ENCODE measurements at places on chromosomes 16 and 17. TPM values are rescaled to one million over a fixed set of nuclear protein-coding genes. Genes with fewer than 3 reads are reported as not detected.

The TBX21 gene
- 0.19 TPM for total RNA-seq

The KRTAP4-6 gene
- total RNA-seq = not detected

The DNAAF8 gene
- total RNA-seq = 0.70 TPM

DNA sequence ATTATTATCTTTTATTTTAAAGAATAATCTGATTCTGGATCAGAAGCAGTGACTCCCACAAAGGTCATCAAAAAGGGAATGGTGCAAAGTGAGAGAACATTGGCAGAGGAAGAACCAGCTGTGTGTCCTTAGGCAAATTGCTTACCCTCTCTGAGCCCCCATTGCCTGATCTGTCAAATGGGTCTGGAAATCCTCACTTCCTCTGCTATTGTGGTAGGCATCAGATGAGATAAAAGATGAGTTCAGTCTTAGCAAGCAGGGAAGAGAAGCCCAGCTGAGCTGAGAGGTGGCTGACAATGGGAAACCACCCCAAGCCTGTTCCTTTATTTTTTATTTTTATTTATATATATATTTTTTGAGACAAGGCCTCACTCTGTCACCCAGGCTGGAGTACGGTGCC is 24.2 kb upstream of the PLCG2 start:
- no peak for DNase-seq
- no peak overlapping the region for H3K27ac ChIP-seq
- H3K4me3 ChIP-seq = no peak overlapping the region

DNA sequence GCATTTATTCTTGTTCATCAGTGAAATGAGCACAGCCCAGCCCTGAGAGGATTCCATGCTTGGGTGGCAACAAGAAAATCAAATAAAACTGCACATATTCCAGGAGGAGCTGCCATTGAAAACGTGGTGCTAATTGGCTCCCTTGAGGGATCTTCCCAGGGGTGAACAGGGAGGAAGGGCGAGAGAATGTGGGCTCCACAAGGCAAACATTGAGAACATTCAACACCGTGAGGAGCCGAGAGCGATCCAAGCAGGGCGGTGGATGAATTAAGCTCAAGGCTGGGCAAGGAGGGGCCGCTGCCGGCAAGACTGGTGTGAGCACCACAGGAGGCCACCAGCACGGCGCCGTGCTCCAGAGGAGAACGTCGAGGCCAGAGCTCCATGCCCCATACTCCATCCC is 166.9 kb downstream of the C16orf95 start:
- no peaks in the 10 kb centered on the region for H3K27me3 ChIP-seq
- no peaks in the 10 kb centered on the region for H3K4me1 ChIP-seq
- no peak overlapping the region for H3K4me3 ChIP-seq
- no peaks in the 10 kb centered on the region for H3K36me3 ChIP-seq
- no peak for DNase-seq

DNA sequence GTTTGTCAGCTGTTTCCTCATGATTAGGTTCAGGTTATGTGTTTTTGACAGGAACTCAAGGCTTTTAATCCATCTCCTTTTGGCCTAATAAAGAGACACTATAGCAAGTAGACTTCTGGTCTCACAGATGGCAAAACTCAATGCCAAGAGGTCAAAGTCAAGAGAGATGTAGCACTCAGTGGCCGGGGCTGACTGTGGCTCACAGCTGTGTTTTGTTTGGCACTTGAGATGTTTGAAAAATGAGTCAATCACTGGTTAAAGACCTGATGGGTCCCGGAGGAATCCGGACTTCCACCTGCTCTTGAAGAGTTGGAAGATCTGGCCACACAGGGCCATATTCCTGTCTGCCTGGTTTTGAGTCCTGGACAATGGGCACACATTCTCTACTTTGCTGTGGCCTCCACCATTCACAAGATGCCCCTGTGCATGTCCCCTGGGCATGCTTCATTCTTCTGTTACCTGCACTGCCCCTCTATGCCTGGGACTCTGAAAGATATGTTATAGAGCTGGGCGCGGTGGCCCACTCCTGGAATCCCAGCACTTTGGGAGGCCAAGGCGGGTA is 210.3 kb downstream of the SNX29 start:
- H3K4me3 ChIP-seq = no peak overlapping the region
- no peaks in the 10 kb centered on the region for H3K36me3 ChIP-seq
- H3K27me3 ChIP-seq = no peaks in the 10 kb centered on the region

- no peaks in the 10 kb centered on the region for H3K27me3 ChIP-seq
Observed at GRCh38 chr16:75236736-75237397, 14.6 kb downstream of the BCAR1 start.

- H3K4me3 ChIP-seq = no peak overlapping the region
- H3K36me3 ChIP-seq = peaks cover 49% of the 10 kb centered on the region
- H3K27me3 ChIP-seq = no peaks in the 10 kb centered on the region
- no peaks in the 10 kb centered on the region for H3K4me1 ChIP-seq
- H3K27ac ChIP-seq = no peak overlapping the region
Observed at GRCh38 chr17:5352681-5353289, 66.7 kb downstream of the NUP88 start.

- H3K36me3 ChIP-seq = no peaks in the 10 kb centered on the region
- peaks cover 44% of the 10 kb centered on the region for H3K27me3 ChIP-seq
- no peak for DNase-seq
- peak overlapping the region; percentile 9 for H3K4me3 ChIP-seq
- H3K27ac ChIP-seq = no peak overlapping the region
- peaks cover 22% of the 10 kb centered on the region for H3K4me1 ChIP-seq
Observed at GRCh38 chr17:36934144-36934691, 3.1 kb upstream of the LHX1 start.

DNA sequence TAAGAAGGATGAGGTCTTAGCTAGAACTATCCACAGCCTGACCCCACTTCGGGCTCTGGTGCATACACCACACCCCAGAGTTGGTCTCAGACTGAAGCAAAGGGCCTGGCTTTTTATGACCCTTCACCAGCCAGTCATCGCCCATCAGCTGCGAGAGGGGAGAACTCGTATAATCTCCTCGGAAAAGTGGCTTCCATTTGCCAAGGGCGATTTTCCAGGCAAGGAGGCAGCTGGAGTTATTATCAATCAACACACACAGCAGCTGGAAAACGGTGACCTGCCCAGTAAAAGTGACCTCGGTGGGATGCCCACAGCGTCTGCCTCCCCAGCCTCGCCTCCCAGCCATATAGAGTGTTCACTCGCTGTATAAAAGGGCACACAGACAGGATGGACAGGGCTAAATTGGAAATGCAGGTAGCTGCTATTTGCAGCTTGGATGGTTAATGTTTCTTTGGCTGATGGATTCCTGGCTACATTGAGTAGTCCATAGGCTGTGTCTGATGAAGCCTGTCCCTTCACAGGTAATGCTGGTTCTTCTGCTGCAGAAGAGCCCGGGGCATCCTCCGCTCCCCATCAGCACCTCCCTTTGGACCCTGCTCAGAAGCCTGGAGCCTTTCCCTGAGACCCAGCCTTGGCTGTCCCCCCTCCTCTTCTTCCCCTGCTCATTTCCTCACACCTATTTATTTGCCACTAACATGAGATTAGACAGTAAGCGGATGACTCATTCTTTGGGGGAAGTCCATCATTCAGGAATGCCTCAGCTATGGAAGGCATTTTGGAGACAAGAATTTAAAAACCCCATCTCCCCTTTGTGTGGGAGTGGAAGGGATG is 45.7 kb downstream of the TMEM186 start:
- H3K4me3 ChIP-seq = no peak overlapping the region
- no peaks in the 10 kb centered on the region for H3K27me3 ChIP-seq
- DNase-seq = no peak
- H3K27ac ChIP-seq = no peak overlapping the region
- H3K4me1 ChIP-seq = no peaks in the 10 kb centered on the region

DNA sequence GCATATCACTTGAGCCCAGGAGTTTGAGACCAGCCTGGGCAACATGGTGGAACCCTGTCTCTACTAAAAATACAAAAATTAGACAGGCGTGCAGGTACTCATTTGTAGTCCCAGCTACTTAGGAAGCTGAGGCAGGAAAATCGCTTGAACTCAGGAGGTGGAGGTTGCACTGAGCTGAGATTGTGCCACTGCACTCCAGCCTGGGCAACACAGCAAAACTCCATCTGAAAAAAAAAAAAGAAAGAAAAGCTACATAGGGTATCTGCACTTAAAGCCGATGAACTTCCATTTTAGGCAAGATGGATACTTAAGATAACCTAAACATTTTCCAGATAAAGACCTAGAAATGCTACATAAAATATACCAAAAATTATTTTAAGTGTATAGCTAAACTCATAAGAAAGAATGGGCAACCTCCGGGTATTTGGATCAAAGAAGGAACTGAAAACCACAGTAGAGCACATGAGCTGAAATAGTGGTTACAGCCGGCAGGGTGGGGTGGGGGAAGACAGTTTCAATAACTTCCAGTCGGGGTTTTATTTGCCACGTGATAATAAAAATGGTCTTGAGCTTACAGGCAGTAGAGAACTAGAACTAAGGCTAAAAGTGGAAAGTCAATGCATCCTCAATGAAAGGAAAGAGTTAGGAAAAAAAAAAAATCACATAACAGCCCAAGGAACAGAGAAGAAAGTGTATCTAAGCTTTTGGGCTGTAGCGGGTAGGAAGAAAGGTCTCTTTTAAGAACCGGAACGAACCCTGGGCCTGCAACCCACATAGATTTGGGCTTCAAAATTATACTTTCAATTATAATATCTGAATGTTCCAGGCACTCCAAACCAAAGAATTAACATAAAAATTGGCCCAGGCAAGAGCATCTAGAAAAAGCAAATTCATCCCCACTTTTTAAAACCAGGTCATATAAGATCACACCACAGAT is 53.1 kb downstream of the CFDP1 start:
- no peak overlapping the region for H3K27ac ChIP-seq
- no peaks in the 10 kb centered on the region for H3K27me3 ChIP-seq
- no peak overlapping the region for H3K4me3 ChIP-seq
- no peaks in the 10 kb centered on the region for H3K36me3 ChIP-seq

- H3K4me1 ChIP-seq = no peaks in the 10 kb centered on the region
- H3K27me3 ChIP-seq = no peaks in the 10 kb centered on the region
- no peak overlapping the region for H3K27ac ChIP-seq
- DNase-seq = no peak
Observed at GRCh38 chr17:71413935-71414334, 706.9 kb upstream of the SOX9 start.

DNA sequence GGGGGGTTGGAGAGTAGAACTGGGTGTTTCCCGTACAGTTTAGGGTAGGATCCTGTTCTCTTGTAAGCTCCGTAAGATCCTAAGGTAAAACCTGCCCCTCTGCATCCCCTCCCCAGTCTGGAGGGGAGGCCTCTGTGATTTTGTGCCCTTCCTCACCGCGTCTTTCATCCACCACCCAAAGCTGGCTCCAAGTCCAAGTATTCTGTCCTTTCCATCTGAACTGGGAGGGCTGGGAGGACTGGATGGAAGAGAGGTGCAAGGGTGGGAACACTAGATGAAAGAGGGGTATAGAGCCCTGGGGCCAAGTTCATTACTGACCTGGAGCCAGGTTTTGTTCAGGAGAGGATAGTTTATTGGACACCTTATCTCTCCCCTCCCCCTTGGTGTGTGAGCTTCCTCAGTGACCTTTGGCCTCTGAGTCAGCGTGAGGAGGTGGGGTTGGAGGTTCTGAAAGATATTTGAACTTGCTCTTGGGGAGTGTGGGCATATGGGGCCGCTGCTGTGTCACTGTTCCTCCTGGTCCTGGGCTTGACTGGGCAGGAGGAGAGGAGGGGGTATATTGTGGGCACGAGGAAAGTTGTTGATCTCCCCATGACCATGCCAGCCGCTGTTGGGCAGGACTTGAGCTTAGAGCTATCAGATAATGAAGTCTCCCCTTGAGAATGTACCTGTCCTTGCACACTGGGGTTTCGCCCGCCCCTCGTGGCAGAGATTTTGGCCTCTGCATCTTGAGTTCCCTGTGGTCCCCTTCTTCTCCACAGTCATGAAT is 1.6 kb downstream of the LASP1 start:
- no peaks in the 10 kb centered on the region for H3K36me3 ChIP-seq
- peak; percentile 73 for DNase-seq
- H3K27me3 ChIP-seq = no peaks in the 10 kb centered on the region
- H3K4me3 ChIP-seq = peak overlapping the region; percentile 88
- H3K27ac ChIP-seq = peak overlapping the region; percentile 96

- no peak overlapping the region for H3K4me3 ChIP-seq
- no peak for DNase-seq
- H3K27ac ChIP-seq = peak overlapping the region; percentile 11
- H3K4me1 ChIP-seq = peaks cover 52% of the 10 kb centered on the region
Observed at GRCh38 chr17:40349895-40350688, 14.4 kb downstream of the GJD3 start.

Measured in liver (tissue), 10 donors.